ENCODE measurements at places on chromosomes 13 and 19.
A peak's percentile ranks its signal among the peaks of the same experiment; 100 is the strongest.

- no peak for DNase-seq
Measured at GRCh38 chr13:40120288-40120687, 464.8 kb downstream of the COG6 start.

DNA sequence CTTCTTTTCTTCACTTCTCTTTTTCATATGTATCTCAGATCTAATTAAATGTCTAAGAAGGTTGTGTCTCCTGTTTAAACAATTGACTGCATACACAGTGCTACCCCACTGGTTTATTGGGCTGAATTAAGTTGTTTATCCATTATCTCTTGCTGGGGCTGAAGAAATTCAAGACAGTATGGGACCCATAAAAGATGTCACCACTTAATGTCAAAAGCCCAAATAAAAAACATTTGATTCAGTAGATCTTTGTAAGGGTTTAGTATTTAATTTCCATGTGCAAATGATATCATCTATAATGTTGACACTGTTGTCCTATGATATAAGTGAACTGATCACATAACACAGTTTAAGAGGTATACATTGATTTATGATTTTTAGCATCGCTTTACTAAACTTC, 1431.9 kb upstream of the PCDH20 start:
- DNase-seq: no peak

- peak; percentile 74 for DNase-seq
Measured at GRCh38 chr19:34639491-34640085, 37.4 kb downstream of the SCGB2B2 start.

- DNase-seq: peak; percentile 40
Measured at GRCh38 chr19:58097781-58098681, at the start of gene ZSCAN18. Gene ZSCAN18, minus strand, starts transcription at chr19:58098231. Its CDS starts 7,964 bp downstream, at chr19:58090267.

- DNase-seq: no peak
Measured at GRCh38 chr13:87453244-87453643, 217.9 kb upstream of the SLITRK5 start.

GRCh38 chr19:3768015-3768747, 3.8 kb downstream of the RAX2 start:
- DNase-seq: no peak

DNA sequence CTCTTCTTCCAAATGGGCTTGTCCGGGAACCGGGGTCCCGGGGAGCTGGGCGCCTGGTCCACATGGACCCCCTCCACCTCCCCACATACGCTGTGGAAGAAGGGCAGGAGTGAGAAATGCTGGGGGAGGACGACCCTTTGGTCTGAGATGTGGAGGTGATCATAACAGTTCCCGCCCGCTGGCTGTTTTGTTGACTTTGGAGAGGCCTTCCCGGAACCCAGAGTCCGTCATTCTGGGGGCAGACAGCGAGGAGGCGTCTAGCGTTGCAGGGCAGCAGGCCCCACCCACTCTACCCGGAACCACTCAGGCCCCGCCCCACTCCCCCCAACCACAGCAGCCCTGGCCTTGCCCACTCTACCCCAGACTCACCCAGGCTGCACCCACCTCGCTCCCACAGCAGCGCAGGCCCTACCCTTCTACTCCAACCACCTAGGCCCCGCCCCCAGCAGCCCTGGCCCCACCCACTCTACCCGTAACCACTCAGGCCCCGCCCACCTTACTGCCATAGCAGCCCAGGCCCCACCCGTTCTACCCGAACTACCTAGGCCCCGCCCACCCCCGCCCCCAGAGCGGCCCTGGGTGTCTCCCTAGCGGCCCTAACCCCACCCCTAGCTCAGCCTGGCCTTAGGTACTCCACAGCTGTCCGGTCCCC, 7.1 kb downstream of the GPR108 start:
- DNase-seq: peak; percentile 73

DNA sequence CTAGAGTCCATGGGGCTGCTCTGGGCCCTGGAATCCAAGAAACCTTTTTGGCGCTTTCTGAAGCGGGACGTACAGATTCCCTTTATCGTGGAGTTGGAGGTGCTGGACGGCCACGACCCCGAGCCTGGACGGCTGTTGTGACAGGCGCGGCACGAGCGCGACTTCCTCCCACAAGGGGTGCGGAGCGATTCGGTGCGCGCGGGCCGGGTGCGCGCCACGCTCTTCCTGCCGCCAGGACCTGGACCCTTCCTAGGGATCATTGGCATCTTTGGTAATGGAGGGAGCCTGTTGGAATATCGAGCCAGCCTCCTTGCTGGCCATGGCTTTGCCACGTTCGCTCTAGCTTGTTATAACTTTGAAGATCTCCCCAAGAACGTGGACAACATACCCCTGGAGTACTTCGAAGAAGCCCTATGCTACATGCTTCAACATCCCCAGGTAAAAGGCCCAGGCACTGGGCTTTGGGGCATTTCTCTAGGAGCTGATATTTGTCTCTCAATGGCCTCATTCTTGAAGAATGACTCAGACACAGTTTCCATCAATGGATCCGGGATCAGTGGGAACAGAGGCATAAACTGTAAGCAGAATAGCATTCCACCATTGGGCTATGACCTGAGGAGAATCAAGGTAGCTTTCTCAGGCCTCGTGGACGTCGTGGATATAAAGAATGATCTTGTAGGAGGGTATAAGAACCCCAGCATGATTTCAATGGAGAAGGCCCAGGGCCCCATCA, 3.5 kb upstream of the ZFP82 start:
- DNase-seq: no peak

- no peak for DNase-seq
Measured at GRCh38 chr13:109834973-109835720, 48.8 kb upstream of the IRS2 start.

DNA sequence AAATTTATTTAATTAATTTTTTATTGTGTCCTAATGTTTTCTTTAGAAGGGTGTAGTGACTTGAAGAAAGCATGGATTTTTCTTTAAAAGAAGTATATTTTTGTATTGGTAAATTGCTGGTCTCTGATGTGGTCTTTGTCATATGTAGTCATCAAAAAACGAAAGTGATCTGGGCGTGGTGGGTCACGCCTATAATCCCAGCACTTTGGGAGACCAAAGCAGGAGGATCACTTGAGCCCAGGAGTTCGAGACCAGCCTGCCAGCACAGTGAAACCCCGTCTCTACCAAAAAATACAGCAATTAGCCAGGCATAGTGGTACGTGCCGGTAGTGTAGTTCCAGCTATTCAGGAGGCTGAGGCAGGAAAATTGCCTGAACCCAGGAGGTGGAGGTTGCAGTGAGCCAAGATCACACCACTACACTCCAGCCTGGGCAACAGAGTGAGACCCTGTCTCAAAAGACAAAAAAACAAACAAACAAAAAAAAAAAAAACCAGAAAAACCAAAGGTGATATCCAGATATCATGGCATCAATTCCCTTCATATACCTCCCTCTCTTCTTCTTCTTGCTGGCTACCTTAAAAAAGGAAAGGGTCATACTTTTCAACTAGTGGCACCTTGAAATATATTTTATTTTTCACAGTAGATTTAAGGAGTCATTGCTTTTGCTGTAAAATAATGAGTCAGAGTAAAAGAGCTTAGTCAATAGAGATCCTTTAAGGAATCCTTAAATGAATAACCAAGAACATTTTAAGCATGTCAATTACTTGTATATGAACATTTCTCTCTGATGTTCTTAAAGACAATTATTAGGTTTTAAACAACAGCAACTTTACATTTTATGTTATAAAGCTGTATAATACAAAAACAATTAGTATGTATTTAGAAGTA, 19.9 kb downstream of the KCTD4 start:
- DNase-seq: no peak

DNA sequence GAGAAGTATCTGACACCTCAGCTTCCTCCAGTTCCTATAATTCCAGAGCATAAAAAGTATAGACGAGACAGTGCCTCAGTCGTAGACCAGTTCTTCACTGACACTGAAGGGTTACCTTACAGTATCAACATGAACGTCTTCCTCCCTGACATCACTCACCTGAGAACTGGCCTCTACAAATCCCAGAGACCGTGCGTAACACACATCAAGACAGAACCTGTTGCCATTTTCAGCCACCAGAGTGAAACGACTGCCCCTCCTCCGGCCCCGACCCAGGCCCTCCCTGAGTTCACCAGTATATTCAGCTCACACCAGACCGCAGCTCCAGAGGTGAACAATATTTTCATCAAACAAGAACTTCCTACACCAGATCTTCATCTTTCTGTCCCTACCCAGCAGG, 3.1 kb downstream of the KLF5 start:
- no peak for DNase-seq

- DNase-seq: no peak
Measured at GRCh38 chr13:32751340-32751739, 165.1 kb downstream of the PDS5B start.

- no peak for DNase-seq
Measured at GRCh38 chr13:63643543-63643942, 2227.9 kb upstream of the PCDH20 start.

DNA sequence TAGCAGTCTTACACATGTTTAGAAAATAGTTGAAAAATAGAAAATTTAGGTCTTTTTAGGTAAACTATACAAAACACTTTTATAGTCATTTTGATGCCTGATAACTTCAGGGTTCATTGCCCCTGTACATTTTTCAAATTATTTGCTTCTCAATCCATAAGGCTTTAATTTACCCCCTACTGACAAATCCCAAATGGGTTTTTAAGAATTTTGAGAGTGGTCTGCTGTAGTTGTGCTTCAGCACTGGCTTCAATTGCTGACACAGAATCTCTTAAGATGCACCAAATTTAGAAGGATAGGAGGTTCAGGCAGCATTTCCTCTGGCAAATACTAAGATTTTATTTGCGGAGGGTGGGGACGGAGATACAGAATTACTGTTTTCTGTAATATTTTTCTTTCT, 89.4 kb downstream of the PCCA start:
- DNase-seq: no peak

- DNase-seq: no peak
Measured at GRCh38 chr19:19997656-19998268, 41.5 kb downstream of the ZNF682 start.

- no peak for DNase-seq
Measured at GRCh38 chr19:10758978-10759377, 41.1 kb downstream of the DNM2 start.

DNA sequence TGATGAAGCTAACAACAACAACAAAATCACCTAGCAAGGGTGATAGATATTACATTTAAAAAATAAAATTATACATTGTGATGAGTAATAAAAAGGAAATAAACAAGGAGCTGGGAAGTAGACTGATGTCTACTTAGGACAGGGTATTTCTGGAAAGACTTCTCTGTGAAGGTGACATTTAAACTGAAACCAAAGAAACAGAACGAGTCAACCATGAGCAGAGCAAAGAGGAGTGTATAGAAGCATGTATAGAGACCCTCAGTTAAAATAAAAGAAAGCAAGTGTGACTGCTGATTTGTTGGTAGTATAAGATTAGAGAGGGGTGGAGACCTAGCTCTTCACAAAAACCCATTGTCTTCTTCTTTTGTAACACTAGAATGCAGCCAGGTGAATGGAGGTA, 53.0 kb upstream of the TDRD3 start:
- no peak for DNase-seq

- no peak for DNase-seq
Measured at GRCh38 chr19:48845384-48845783, 9.1 kb upstream of the HSD17B14 start.

DNA sequence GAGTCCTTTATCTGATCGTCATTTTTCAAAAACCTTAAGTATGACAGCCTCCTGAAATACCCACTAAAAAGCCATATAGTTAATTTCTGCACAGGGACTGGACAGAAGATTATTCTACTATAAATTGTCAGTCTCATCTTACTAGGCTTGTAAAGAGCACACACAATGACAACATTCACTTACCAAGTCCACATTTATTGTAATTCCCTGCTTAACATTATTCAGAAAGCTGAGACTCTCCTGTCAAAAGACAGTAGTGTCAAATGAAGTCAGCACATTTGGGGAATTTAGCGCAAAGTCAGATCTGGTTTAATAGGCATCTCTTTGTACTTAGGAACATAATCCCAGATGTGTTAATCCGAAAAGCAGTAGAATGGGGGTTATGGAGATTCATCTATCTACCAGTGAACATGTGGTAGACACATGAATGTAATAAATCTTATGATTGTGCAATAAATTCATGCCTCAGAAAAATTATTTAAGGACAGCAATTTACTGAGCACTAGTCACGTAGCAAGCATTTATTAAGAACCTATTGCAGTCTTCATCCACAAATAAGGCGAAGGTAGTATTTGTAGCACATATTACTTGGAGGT, 224.6 kb upstream of the GPC6 start:
- DNase-seq: no peak

GRCh38 chr19:45501730-45502014, 3.4 kb downstream of the PPM1N start:
- DNase-seq: no peak

DNA sequence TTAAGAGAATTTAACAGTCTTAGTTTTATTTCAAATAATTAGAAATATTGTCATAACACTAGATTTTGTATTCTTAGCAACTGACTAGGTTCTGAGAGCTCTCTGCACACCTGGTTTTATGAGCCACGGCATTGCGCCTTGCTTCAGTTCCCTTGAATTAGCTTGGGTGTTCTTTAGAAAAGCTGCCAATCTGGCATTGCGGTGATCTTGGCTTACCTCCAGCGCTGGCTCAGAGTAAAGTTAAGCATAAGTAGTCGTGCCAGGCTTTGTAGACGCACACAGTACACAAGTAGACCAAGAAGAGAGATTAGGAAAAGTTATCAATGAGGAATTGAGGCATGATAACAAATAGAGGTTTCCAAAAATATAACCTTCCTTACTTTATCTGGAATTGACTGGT, 45.7 kb downstream of the TPP2 start:
- no peak for DNase-seq

DNA sequence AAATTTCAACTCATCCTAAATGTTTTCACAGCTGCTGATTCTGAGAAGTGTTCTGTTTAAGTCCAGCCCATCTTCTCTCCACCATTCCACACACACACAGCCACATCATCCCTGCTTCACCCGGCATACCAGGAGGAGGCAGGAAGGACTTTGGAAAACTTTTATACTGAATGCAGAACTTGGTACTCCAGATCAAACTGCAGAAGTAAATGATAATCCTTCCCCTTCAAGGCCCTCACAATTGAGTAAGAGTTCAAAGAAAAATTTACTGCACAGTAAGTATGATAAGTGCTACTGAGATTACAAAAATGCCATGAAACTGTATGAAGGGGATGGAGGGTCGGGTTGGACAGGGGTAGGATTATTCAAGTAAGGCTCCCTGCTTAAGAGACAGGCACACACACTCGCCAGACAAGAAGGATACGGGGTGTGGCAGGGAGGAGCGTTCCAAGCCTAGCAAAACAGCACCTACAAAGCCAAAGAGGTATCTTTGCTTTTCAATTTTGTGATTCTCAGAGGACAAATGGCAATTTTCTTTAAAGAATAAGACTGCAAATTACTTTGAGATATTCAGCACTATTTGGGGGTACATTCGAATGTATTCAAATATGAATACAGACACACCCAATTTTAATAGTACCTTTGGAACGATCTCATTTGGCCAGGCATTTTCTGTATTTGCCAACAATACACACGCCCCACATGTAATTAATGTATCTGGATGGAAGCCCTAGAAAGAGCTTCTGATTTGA, 2.5 kb downstream of the USP12 start:
- peak; percentile 67 for DNase-seq
